ENCODE measurements at places on chromosomes 13 and 19. TPM values are rescaled to one million over a fixed set of nuclear protein-coding genes. Genes with fewer than 3 reads are reported as not detected.

TUBA3C gene
- not detected for polyA plus RNA-seq

LGALS4 gene
- polyA plus RNA-seq: not detected

ATF5 gene
- 1.5 TPM for polyA plus RNA-seq

ATP4A gene
- polyA plus RNA-seq: not detected

MAST1 gene
- 0.52 TPM for polyA plus RNA-seq

ZNF57 gene
- polyA plus RNA-seq: 3.2 TPM

POU2F2 gene
- polyA plus RNA-seq: 7.2 TPM

IFI30 gene
- polyA plus RNA-seq: 7.1 TPM

ZNF547 gene
- not detected for polyA plus RNA-seq

DNA sequence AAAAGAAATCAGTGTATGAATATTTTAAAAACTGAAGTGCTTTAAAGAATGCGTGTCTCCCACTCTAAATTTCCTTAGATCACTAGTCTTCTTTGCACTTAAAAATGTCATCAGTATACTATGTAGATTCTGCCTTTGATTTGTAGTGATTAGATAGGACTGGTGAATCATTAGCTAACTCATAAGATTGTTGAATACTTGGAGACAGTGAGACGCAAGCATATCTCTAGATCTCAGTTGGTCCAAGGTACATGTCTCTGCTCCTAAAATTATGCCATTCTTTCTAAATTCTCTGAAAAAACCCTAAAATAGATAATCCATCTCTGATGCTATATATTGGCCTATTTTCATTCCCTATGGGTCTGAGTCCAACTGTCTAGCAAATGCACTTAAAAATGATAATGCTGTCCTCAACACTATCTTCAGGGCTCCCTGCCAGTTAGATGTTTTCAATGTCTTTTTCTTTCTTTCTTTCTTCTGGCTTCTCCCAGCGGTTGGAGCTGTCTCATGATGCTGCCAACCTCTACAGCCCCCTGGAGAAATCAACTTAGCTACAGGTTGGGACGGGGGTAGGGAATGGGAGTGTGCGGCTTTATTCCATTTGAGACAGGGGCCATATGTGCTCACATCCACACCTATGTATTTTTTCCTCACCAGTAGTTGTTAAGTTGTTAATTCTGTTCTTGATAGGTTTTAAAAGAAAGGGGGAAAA is 301.0 kb downstream of the NDFIP2 start:
- DNase-seq: no peak

GRCh38 chr19:47663911-47664771 is 49.1 kb upstream of the EHD2 start:
- no peak for DNase-seq

- no peak for DNase-seq
Measured at GRCh38 chr13:71873418-71874247, 6.6 kb upstream of the DACH1 start.

- no peak for DNase-seq
Measured at GRCh38 chr13:33132644-33133440, 116.6 kb downstream of the KL start.

- no peak for DNase-seq
Measured at GRCh38 chr13:35744566-35745178, 268.2 kb upstream of the MAB21L1 start.

GRCh38 chr13:99367106-99367616 is 60.0 kb upstream of the GPR183 start:
- DNase-seq: no peak

DNA sequence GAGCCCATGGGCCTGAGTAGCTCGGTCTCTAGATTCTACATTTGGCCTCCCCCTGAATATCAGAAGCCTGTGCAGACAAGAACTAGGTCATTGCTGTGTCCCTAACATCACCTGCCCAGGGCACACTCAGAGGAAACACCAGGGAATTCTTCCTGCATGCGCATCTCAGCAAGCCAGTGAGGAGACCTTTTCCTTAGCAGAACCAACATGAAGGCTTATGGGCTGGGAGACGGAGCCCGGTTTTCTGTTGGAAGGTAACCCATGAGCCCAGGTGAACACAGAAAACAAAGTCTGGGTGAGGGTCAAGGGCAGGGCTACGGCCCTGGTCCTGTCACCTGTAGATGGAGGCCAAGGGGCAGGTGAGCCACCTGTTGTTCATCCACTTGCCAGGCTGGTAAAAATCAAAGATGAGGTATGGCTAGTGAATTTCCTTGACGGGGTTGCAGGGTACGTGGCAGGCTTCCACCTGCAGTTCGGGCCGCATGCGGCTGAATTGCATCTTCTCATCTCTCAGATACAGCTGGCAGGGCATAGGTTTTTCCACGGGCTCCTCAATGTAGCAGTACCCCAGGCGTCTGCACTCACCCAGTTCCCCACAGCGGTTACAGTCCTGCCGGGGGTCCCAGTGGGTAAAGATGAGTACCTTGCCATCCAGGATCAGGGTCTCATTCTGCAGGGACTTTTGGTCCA is 3.6 kb upstream of the FAM187B start:
- DNase-seq: no peak

GRCh38 chr13:32713397-32713796 is 127.1 kb downstream of the PDS5B start:
- no peak for DNase-seq

- DNase-seq: peak; percentile 24
Measured at GRCh38 chr19:47094557-47095475, 18.8 kb downstream of the ZC3H4 start.

GRCh38 chr13:41054212-41054877 is 7.0 kb upstream of the WBP4 start:
- DNase-seq: peak; percentile 83

DNA sequence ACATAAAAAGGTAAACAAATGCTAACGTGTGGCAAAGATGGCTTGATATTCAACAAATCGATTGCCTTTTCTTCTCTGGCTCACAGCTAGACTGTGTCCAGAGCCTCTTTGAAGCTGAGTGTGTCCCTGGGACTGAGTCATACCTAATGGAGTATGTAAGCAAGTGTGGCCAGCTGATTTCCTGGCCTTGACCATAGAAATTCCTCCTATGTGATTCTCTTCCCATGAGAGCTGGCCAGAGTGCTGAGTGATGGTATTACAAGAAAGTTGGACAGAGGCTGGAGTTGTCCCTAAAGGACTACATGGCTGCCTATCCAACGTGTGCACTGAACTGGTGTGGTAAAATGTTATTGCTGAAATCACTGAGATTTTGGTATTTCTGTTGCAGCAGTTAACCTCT is 320.1 kb upstream of the SLC10A2 start:
- no peak for DNase-seq

DNA sequence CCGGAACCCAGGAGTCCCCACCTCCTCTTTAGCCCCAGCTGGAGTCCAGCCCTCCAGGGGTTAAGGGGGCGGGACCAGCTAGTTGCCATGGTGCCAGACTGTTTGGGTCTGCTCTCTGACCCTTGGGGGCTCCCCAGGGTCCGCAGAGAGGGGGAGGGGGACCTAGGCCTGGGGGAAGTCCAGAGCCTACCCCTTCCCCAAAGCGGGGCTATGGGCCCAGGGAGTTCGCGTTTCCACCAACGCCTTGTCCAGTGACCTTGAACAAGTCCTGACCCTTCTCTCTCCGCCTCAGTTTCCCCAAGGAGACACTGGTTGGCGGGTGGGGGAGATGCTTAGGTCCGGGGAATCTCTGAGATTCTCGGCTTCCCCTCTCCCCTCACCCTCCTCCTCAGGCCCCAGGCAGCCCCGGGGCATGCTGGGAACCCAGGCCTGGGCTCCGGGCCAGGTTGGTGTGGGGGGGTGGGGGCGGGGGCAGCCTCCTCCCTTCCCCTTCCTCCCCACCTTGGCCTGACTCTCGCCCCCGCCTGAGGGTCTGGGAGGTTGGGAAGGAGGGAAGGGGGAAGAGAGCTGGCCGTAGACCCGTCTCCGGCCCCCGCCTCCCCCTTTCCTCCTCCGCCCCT is 2.6 kb upstream of the SPACA6 start:
- DNase-seq: peak; percentile 47

- no peak for DNase-seq
Measured at GRCh38 chr19:10110972-10111317, 548 bp upstream of the P2RY11 start.

GRCh38 chr19:27779954-27780353 is 1433.0 kb downstream of the UQCRFS1 start:
- DNase-seq: no peak

GRCh38 chr13:91141543-91142061 is 205.9 kb upstream of the MIR17HG start:
- no peak for DNase-seq

- DNase-seq: no peak
Measured at GRCh38 chr13:96492766-96493165, 402.9 kb downstream of the HS6ST3 start.

DNA sequence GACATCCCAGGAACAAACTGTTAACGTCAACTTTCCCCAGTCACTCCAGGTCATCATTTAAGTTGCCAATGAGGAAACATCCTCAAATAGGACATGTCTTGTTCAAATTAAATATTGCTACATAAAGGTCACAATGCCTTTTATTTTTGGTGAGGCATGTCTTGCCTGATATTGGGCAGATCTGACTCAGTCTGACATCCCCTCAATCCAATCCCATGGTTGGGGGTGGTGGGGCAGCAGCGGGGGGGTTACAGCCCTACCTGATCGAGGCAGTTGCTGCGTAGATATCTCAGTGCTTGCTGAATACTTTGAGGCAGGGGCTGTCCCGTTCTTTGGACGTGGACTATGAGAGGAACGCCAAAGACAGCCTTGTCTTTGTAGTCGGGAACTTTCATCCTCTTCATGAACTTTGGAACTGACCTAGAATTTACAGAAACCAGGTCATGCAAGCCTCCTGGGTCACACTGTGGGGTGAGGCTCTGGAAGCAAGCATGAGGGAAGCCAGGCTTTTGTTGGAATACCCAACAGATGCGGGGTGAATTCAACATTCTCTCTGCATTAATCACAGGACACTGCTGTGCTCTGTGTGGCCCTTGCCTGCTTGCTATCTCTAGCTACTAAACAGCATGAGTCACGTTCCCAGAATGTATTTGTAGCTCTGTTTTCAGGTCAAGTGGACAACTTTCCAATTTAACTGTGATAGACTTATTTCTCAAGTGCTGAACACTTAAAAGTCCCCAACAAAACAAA is 109.8 kb downstream of the KL start:
- DNase-seq: no peak

Data from CD4-positive, CD25-positive, alpha-beta regulatory T cell (primary cell).